ENCODE measurements at places on chromosomes 1 and 21.
A peak's percentile ranks its signal among the peaks of the same experiment; 100 is the strongest.

GRCh38 chr1:178933105-178933561, 62.3 kb upstream of the ANGPTL1 start:
- no peak for DNase-seq

GRCh38 chr1:233140974-233141373, 154.6 kb downstream of the PCNX2 start:
- no peak for DNase-seq

DNA sequence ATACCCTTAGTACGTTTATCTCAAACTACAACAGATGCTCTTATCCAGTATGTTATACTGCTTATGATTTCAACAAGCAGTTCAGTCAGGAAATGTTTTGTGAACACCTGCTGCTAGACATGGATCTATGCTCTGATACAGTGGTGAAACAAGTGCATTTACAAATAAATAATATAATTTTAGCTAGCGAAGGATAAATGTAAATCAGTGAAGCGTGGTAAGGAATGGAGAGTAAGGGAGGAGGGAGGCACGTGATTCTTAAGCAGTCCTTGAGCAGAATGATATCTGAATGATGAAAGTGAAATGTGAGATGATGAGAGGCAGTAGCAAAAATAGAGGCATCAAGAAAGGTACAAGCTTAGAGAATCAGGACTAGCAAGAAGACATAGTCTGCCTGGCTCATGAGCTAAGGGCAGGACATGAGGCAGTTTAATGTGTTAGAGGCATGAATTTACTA, 6.3 kb downstream of the TSNAX start:
- DNase-seq: no peak

DNA sequence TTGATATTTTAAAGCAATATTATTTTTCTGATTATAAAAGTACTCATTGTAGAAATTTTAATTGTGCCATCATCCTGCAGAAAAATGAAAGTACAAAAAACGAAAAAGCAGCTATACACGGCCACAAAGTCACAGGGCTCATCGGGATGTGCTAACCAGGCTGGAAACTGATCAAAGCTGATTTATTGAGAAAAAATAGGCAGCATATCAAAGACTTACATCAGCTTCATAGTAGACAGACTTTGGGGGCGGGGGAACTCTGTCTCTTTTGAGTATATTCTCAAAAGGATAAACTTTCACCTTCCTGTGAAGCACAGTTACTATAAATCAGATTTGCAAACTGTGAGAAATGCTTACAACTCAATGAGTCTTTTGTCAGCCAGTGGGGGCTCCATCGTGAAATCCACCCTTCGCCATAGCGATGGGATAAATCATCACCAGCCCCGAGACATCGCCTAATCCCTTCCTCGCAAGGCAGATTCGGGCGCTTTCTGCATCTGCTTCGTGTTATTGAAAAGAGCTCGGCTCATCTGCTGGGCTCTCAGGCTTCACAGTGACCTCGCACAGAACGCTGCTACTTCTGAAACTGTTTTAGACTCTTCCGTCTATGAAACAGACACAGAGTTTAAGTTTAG, 69.2 kb upstream of the ERG start:
- DNase-seq: no peak

DNA sequence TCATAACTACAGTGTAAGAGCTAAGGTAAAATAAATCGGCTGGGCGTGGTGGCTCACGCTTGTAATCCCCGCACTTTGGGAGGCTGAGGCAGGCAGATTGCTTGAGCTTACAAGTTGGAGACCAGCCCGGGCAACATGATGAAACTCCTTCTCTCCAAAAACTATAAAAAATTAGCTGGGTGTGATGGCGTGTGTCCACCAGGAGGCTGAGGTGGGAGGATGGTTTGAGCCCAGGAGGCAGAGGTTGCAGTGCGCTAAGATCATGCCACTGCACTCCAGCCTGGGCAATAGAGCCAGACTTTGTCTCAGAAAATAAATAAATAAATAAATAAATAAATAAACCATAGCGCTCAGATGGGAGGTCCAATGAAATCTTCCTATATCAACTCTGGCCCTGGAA, 16.7 kb upstream of the FAM110D start:
- no peak for DNase-seq

DNA sequence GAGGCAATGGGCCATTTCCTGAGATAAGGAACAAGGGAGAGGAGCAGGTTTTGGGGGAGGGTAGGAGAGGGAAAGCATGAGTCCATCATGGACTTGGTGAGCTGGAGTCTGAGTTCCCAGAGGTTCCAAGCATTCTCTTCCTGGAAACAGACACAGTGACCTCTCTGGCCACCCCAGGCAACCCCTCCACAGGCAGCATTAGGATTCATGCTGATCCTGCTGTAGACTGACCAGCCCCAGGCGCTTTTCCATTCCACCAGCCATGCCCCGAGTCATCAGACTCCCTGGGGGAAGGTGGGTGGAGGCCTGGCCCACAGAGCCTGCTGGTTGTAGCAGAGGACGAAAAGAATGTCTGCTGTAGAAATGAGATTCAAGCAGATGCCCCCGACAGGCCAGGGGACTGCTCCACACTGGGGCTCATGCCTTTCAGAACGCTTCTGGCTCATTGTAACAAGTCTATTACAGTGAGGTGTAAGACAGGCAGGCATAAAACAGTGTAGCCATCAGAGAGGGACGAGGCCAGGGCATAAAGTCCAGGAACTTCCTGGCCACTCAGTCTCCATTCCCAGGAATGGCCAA, 52.2 kb downstream of the KCND3 start:
- DNase-seq: no peak

GRCh38 chr1:67434491-67434890, 4.3 kb upstream of the SERBP1 start:
- no peak for DNase-seq

DNA sequence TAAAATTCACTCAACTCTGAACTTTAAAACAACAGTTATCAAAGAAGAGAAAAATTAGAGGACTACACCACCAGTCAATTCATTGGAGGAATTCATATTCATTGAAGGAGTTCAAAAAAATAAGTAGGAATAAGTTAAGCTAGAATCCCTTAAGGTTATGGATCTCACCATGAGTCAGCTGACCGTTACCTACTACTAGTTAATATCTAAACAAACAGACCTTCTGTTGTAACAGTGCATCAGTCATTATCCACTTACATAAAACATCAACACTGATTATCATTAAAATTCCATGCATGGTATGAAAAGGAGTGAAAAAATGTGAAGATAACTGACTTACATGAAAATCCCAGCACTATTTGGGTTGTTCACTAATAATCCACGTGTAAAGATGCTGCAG, 44.9 kb downstream of the FOXJ3 start:
- DNase-seq: no peak

DNA sequence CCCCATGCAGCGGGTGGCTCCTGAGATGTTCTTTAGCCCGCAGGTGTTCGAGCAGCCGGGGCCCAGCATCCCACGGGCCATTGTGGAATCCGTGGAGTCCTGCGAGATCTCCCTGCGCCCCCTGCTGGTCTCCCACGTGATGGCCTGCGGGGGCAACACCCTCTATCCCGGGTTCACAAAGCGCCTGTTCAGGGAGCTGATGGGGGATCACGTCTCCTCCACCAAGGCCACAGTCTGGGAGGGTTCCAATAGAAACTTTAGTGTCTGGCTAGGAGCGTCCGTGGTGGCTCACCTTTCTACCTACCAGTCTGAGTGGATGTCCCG, 71.0 kb downstream of the ACTL8 start:
- DNase-seq: peak; percentile 56

GRCh38 chr21:37339552-37339939, 27.0 kb upstream of the DYRK1A start:
- DNase-seq: no peak

DNA sequence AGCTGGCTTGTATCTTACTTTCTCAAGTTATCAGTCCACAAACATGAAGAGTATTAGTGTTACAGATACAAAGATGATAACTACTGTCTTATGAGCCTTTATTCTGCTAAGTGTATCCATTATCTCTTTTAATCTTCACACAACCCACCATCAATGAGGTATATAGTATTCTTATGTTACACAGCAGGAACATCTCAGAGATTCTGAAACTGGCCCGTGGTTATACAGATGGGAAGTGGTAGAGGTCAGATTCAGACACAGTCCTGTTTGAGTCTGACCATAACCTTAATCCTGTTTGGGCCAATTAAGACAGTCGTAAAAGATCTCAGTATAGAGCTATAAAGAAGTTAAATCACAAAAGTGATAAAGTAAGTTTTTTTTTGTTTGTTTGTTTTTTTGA, 5.1 kb upstream of the TMEM269 start:
- peak; percentile 48 for DNase-seq

DNA sequence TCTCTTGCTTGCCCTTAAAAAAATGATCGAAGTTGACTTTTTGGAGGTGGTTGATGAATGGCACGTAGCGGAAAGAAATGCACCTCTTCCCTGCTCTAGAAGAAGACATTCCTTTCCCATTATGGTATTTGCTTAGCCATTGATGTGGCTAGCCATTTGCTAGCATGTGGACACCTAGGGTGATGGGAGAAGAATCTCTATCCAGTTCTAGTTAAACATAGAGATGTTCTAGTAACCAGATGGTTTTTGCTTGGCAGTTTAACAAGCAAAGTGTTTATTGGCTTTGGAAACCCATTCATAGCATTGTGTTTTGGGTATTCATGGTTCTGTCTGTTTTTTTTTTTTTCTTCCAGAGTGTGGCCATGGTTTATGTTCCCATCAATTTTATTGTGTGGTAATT, 78.9 kb downstream of the KCNJ6 start:
- no peak for DNase-seq

GRCh38 chr1:118325550-118326225, 140.7 kb upstream of the SPAG17 start:
- no peak for DNase-seq

DNA sequence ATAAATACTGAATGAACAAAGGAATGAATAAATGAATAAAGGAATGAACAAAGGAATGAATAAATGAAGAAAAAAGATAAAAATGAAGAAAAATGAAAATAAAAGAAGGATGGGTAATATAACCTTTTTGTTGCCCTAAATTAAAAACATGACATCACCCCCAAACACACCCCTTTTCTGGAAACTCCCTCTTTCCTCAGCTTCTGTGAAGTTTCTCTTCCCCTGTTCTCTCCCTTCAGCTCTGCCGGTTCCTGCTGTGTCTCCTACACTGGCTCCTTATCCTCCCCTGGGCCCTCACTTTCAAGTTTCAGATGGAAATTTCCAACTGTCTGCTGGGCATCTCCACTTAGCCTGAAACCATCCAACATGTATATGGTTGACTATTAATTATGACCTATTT, 37.9 kb downstream of the RAB3B start:
- peak; percentile 49 for DNase-seq

DNA sequence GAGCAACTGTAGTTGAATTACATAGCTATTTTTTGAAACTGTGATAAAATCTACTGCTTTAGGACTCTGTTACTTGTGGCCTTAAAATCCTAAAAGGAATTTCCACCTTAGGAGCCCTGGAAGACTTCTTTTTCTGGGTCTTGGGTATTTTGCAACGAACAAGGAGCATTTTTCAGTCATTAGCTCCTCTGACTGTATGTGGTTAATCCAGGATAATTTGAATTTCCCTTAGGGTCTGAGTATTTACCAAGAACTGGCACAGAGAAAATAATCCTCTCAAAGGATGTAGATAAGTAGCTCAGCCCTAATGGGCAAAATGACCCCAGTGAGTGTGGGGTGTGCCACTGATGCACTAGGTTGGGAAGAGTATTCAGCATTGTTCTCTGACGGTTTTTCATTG, 170.4 kb downstream of the VAV3 start:
- no peak for DNase-seq

- peak; percentile 23 for DNase-seq
These were observed 66.1 kb downstream of the FASLG start for GRCh38 chr1:172724765-172725613.

- no peak for DNase-seq
These were observed 8.2 kb upstream of the IL22RA1 start for GRCh38 chr1:24151175-24151533.

- DNase-seq: no peak
These were observed 185.6 kb upstream of the NRIP1 start for GRCh38 chr21:15250384-15250783.

DNA sequence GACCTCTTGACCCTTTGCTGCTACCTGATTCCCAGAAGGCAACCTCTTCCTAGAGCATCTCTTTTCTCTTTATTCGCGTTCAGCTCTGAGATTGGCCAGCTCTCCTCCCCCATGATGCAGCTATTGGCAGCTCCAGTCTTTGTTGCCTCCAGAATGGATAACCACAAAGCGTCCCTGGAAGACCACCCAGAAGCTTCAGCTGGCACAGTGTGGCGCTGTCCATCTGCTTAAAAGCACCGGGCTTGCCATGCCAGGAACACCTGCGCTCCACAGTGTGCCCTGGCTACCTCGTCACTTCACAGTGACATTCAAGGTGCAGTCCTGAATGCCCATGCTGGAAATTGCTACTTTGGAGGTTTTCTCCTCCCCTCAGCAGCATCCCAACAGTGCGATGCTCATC, 353.9 kb downstream of the LMO4 start:
- no peak for DNase-seq

- no peak for DNase-seq
These were observed 331.4 kb upstream of the USP24 start for GRCh38 chr1:55546553-55546952.

GRCh38 chr1:26168410-26169197, at the start of gene C1orf232:
Gene C1orf232, minus strand, starts transcription at chr1:26168963. Its CDS starts 464 bp downstream, at chr1:26168499.
- no peak for DNase-seq

- no peak for DNase-seq
These were observed 25.3 kb downstream of the SLC30A7 start for GRCh38 chr1:100921110-100921706.

DNA sequence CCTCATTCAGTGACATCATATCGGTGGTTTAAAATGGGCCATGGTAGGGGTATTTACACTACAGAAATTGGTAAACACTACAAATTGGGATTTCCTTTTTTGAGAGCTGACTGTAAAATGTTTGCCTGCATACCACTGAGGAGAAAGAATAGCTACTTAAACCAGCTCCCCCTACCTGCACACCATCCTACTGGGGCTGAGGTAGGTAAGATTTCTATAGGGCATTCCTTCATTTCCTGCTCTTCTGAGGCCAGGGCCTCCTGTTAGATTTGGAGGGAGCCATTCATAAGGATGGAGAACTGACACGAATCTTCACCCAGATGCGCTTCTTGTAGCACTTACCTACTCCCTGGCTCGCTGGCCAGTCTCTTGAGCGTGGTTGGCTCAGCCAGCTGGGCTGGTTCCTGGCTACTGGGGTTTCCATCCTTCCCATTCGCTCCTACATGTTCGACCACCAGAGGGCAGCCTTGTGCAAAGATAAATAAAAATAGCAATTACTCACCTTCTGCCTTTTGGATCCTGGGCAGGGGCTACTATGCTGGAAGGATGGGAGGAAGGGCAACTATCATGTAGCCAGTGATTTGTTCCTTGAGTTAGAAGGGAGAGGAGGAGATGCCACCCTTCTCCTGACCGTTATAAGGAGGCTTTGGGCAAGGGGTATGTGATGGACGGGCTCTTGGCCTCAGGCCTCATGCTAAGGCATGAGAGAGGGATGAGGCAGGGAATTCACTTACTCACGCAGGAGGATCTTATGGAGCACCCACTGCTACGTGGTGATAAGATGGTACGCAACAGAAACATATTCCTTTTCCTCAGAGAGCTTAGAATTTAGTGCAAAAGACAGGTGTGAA, 10.7 kb downstream of the OPTC start:
- DNase-seq: peak; percentile 87

DNA sequence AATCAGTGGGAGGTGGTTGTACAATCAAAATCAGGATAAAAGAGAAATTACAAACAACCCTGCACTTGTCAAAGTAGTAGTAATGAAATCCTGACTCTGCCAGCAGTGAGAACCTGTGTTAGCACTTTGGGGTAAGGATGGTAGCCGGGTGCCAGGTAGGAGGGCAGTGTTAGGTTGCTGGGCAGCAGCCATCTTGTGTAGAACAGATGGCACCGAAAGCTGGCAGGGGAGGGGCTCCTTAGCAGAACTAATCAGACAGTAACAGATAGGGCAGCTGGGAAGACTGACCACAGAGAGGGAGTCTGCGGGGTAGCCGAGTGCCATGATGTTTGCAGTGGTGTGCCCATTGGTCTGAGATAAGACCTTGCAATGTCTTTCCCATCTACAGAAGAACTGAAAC, 137.3 kb downstream of the SDCCAG8 start:
- no peak for DNase-seq
